GM03348 (cell line): ENCODE measurements at places on chromosomes 5 and 9.

- no peak for DNase-seq
Measured at GRCh38 chr9:23774266-23774665, 51.8 kb downstream of the ELAVL2 start.

GRCh38 chr5:159913048-159913447 is 3.2 kb upstream of the ADRA1B start:
- peak; percentile 58 for DNase-seq

GRCh38 chr9:136853596-136854112 is 1.5 kb downstream of the MAMDC4 start:
- DNase-seq = no peak

- no peak for DNase-seq
Measured at GRCh38 chr9:121660367-121660766, 8.9 kb downstream of the DAB2IP start.

DNA sequence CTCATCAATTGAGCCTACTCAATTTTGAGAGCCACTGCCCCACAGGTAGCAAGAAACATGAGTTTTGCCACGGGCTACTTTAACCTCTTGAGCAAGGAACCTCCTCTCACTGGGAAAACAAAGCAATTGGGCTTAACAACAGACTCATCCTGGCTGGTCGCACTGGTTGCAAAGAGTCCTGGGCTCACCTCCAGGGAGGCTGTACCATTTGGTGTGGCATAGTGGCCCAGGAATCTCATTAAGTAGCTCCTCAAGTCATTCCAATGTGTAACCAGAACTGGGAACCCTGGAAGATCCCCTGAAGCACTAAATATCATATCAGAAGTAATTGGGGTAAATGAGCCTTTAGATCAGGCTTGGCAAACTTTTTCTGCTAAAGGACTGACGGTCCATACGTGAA is 78.5 kb downstream of the MYO10 start:
- no peak for DNase-seq

DNA sequence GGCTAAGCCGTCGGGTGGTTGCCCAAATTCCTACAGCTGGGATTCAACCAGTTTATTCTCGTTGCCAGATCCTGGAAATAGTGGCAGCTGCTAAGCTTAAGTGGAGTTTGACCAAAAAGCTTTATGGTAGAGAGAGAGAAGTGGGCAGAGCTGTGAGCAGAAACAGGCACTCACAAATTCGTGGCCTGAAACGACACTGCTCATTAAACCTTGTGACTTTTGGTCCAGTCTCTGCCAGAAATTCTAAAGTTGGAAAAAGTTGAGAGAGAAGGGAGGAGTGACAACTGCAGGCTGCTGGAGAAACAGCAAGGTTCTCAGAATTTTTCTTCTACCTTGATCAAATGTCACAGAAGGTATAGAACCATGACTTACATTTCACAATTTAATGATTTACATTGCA is 131.5 kb downstream of the MTX3 start:
- DNase-seq = no peak

GRCh38 chr5:1105350-1106265 is 6.3 kb downstream of the SLC12A7 start:
- DNase-seq = no peak

- no peak for DNase-seq
Measured at GRCh38 chr9:3575821-3576220, 50.0 kb upstream of the RFX3 start.

GRCh38 chr5:95734906-95735305 is 3.8 kb downstream of the RHOBTB3 start:
- no peak for DNase-seq

GRCh38 chr5:167639766-167640165 is 651.7 kb upstream of the WWC1 start:
- peak; percentile 21 for DNase-seq

- DNase-seq = no peak
Measured at GRCh38 chr5:144308906-144309670, 138.4 kb downstream of the KCTD16 start.

GRCh38 chr9:543478-543877 is 298.0 kb upstream of the DMRT1 start:
- DNase-seq = no peak

DNA sequence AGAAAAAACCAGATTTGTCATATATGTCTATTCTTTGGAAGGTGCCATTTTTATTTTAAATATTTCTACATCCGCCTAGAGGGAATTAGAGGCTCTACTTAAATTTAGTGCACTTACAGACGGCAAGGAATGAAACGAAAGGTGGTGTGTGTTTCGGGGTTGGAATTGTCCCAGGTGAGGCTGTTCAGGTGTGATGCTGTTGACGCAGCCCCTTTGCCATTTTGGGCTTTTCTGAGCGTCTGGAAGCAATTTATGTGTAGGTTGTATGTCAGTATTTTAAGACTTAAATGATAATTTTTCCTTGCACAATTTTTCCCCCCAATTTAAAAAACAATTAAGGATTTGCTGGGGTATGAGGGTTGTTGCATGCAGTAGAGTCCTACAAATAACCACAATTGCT is 2.0 kb downstream of the TENT4A start:
- no peak for DNase-seq

GRCh38 chr5:160869989-160870521 is 18.0 kb upstream of the ATP10B start:
- DNase-seq = no peak
